Testis (tissue), 5 donors: ENCODE measurements at places on chromosomes 6 and 20. TPM values are rescaled to one million over a fixed set of nuclear protein-coding genes. Genes with fewer than 3 reads are reported as not detected.

Gene RSPO3
- polyA plus RNA-seq = 6.6 TPM

- DNase-seq = no peak
Measured at GRCh38 chr20:53148771-53149147, 176.6 kb downstream of the TSHZ2 start.

DNA sequence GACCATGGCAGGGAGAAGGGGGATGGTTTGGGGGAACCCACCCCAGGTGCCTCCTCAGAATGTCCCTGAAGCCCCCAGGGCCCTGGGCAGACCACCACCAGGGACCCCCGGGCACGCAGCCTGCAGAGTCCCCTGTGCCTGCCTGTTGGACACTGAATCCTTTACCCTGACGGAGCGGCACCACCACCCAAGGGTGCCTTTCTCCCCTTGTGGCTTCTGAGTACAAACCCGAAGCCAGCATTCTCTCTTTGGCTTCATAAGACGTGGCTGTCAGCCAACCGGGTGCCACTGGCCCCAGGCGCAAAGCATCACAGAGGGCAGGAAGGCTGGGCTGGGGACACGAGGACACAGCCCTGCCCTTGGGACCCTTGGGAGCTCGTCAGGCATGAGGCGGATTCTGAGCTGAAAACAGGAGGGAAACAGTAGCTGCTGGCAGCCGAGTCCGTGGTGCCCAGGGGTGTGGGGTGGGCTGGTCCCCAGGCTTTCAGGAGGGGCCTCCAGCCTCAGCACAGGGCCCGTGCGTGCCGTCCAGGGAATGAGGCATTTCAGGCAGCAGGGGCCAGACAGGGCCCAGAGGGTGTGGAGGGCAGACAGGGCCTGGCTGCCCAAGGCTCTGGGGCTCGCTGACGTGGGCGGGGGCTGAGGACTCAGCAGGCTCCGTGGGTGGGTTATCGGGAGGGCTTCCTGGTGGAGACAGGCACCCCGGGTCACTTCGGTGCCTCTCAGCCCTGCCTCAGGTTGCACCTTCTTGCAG lies 3.5 kb downstream of the COL9A3 start:
- DNase-seq = no peak

DNA sequence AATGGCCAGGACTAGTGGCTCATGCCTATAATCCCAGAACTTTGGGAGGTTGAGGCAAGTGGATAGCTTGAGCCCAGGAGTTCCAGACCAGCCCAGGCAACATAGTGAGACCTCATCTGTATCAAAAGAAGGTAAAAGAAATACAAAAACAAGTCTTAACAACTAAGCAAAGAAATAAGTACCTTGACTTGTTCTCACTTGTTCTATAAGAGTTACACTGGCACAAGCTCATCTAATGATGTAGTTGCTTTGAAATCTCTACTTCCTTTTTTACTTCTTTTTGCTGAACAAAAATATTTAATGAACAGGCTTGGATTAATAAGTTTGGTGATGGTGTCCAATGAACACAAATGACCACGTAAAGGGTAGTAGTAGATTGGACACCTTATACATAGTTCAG lies 72.2 kb downstream of the SGK1 start:
- no peak for DNase-seq

DNA sequence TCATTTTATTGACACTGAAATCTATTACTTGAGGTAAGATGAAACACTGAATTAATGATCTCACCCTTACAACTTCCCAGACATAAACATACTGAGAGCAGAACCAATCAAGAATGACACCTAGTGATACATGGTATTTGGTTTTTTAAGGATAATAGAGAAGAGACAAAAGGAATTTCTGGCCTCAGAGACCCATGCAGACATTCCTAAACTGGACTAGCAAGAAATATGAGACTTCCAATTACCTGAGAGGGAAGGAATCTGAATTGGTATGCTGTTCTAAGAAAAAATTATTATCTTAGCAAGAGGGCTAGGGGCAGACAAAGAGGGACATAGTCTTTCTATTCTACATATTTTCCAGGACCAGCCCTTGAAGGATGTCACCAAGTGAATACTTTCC lies 141.1 kb downstream of the BMP5 start:
- DNase-seq = no peak

DNA sequence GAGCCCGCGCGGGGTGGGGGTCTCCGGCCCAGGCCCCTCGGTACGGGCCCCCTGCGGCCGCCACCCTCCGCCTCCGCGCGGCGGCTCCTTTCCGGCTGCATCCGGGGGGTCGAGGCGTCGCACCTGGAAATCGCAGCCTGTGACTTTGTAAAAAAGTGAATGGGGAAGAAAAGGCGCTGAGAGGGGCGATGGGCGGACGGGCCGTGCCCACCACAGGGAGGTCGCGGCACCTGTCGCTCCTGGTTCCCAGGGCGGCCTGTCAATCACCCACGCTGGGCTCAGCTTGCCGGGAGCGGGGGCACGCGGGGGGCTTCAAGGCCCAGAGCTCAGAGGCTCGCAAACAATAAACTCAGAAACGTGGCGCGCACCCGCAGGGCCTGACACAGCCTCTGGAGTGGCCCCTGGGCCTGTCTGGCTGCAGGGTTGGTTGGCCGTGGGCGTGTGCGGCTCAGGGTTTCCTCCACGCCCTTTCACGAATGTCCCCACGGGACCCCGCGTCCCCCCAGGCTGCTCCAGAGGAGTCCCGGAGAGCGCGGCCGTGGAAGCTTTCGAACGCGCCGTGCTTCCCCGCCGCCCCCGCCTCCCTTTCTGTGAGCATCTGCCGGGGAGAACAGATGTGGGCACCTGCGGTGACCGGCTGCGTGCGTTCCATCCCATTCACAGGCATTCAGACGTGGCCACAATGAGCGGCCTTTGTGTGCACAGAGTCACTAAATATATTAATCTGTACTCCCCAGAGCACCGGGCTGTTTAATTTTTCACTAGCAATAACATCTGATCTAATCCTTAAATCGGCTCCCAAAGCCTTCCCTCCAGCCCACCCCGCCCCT lies 6.1 kb upstream of the DLL1 start:
- no peak for DNase-seq
